ENCODE measurements at places on chromosomes 16 and 17.
A peak's percentile ranks its signal among the peaks of the same experiment; 100 is the strongest.

GRCh38 chr17:50190293-50190602, 11.2 kb downstream of the COL1A1 start:
- DNase-seq: no peak

DNA sequence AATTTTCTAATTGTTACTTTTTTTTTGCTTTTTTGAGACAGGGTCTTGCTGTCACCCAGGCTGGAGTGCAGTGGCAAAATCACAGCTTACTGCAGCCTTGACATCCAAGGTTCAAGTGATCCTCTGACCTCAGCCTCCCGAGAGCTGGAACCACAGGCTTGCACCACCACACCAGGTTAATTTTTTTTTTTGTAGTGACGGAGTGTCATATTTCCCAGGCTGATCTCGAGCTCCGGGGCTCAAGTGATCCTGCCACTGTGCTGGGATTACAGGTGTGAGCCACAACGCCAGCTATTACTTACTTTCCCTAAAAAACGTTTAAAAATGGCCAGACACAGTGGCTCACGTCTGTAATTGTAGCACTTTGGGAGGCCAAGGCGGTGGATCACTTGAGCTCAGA, 6.6 kb downstream of the NPLOC4 start:
- no peak for DNase-seq

- DNase-seq: no peak
Observed at GRCh38 chr17:3526971-3527370, 30.6 kb downstream of the TRPV3 start.

- DNase-seq: no peak
Observed at GRCh38 chr17:42333053-42333452, 44.8 kb downstream of the STAT5A start.

DNA sequence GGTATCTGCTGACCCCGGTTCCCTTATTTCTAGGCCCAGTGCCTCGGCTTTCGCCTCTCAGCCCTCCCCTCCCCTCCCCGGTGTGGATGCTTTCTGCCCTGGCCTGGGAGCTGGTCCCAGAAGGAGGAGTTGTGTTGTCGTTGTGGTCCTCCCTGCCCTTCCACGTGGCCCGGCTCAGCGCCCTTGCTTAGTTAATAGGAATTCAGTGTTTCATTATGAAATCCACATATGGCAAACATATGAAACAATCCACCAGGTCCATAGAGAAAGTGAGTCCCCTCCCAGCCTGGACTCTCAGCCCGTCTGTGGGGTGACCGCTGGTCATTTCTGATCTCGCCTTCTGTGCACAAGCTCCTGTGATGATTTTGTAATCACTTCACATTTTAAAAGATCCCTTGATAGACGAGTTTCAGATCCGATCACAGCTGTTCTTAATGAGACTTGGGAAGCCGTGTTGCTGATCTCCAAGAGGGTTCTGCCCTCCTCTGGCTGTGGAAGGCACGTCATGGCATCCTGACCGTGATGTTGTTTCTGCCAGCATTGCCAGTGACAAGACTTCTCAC, 112.1 kb downstream of the BANP start:
- DNase-seq: no peak

DNA sequence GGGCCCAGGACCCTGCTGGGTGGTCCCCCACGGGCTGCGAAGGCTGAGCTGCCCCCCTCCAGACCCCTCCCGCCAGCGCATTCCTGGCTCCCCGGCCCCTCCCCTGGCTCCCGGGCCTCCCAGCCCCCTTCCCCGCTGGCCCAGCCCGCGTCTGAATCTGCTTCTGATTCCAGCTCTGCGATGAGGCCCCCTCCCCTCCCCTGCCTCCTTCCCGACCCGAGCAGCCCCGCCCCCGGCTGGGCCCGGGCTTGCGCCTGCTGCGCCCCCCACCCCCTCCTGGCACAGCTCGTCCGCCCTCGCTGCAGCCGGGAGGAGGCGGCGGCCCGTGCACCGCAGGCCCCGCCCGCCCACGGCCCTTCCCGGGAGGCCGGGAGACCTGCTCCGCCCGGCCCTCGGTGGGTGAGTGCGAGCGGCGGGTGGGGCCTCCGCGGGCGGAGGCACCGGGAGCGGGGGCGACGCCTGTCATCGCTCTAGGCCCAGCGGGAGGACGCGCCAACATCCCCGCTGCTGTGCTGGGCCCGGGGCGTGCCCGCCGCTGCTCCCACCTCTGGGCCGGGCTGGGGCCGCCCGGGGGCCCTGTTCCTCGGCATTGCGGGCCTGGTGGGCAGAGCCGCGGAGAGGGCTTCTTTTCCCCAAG, at the start of gene NTN3:
Gene NTN3, plus strand, starts transcription at position 282 of the 637 bp plus-strand sequence. CDS start 405 bp downstream, outside the sequence.
- peak; percentile 29 for DNase-seq

DNA sequence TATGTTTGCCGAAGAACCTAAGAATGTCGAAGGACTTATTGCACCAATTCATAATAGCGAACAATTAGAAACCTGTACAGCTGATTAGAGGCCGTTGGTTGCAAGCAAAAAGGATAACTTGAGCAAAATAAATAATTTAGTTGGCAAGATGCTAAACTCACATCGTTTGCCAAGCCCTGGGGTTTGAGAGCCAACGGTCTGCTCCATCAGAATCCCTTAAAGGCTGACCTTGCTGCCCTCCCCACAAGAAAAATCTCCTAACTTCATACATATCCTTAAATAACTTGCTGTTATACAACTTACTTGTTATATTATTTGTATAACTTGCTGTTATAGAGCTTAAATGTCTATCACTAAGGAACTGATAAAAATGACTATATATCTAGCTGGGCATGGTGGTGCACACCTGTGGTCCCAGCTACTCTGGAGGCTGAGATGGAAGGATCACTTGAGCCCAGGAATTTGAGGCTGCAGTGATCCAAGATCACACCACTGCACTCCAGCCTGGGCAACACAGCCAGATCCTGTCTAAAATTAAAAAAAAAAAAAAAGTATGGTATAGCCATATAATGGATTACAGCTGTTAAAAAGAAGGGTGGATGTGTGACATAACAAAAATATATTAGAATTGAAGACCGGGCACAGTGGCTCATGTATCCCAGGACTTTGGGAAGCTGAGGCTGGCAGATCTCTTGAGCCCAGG, 1.9 kb upstream of the TRIM37 start:
- no peak for DNase-seq

- DNase-seq: no peak
Observed at GRCh38 chr16:3179651-3180050, 8.4 kb upstream of the OR1F1 start.

DNA sequence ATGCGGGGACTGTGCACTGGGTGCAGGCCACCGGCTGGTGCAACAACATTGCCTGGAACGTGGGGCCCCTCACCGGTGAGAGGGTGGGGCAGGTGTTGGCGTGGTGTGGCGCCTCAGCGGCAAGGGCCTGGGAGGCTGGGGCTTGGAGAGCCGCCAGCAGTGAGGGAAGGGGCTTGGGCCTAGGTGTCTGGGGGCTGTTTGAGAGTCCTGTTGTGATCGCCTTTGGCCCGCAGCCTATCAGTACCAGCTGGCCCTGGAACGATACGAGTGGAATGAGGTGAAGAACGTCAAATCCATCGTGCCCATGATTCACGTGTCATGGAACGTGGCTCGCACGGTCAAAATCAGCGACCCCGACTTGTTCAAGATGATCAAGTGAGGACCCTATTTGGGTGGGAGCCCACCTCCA, 2.6 kb upstream of the TMEM88 start:
- no peak for DNase-seq

DNA sequence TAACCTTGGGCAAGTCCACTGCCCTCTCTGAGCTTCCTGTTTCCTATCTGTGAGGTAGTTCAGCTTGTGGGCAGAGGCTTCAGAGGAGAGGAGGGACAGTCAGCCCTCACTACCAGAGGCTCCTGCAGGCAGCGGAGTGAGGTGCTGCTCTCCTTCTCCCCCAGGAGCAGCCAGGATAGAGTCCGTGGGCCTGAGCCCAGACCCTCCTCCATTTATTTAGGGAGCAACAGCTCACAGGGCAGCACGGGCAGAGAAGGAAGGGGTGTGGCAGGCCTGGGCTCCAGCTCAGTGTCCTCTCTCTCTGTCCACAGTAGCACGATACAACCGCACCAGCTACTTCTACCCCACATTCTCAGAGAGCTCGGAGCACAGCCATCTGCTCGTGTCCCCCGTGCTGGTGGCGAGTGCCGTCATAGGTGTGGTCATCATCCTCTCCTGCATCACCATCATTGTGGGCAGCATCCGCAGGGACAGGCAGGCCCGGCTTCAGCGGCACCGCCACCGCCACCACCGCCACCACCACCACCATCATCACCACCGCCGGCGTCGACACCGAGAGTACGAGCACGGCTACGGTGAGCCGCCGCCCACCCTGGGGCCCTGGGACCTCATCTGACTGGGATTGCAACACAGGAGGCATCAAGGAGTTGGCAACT, 42.3 kb downstream of the BEAN1 start:
- DNase-seq: no peak

DNA sequence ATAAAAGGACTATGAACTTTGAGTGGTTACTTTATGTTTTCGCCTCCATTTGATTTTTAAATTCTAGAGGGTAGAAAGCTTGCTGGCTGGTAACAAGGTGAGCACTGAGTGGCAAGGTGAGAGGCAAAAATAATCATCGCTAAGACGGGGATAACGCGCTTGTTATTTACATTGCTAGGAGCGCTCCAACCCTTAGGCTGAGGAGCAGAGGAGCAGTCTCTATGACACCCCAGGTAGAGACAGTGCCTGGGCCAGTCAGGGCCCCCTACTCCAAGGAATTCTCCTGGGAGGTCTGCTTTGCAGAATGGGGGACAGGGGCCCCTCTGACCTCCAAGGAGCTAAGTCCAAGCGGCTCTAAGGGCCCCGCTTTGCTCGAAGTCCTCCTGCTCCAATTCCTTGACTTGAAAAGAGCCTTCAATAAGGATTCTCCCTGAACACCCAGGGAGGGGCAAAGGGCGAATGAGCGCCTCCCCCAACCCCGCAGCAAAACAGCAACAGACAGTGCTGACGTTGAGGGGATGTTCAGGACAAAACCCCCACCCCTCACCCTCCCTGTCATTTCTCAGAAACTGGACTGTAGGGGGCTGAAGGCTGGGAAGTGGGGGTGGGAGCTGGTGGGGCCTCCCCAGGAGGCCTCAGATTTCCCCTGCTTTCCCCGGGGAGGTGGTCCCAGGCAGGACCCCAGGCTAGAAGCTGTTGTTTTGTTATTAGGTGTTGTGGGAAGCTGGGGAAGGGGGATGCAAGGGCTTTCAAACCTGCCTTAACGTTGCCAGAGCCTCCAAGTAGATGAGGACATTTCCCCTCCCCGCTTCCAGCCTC, 10.2 kb upstream of the FOXF1 start:
- no peak for DNase-seq

DNA sequence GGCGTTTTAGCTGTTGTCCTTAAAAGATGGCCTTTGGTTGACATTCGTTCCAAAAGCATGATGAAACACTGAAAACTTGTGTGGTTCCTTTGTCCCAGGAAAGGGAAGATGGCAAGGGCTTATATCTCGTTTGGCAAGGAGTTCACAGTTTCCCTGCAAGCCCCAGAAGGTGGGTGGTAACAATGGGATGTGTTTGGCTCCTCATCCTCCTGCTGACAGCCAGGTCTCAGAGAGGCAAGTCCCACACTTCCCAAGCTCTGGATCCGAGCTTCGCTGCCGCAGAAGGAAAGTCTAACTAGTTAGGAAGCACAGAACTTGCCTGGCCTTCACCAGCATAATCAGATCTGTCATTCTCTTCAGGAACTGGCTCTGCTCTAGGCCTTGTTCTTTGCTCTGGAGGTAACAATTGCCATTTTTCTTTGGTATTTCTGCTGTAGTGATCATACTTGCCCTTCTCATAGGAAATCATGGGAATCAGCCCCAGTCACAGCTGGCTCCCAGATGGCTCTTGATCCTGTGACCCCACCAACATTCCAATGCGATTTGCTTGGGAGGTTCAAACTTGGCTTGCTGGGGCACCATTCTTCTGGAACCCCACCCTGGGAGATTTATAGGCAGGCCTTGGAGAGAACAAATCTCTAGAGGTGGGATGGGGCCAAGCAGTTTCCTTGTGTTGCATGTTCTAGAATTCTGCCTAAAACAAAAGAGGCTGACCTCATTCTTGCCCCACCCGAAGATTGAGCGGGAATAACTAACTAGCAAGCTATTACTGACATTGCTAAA, 17.9 kb downstream of the KPNA2 start:
- DNase-seq: no peak

DNA sequence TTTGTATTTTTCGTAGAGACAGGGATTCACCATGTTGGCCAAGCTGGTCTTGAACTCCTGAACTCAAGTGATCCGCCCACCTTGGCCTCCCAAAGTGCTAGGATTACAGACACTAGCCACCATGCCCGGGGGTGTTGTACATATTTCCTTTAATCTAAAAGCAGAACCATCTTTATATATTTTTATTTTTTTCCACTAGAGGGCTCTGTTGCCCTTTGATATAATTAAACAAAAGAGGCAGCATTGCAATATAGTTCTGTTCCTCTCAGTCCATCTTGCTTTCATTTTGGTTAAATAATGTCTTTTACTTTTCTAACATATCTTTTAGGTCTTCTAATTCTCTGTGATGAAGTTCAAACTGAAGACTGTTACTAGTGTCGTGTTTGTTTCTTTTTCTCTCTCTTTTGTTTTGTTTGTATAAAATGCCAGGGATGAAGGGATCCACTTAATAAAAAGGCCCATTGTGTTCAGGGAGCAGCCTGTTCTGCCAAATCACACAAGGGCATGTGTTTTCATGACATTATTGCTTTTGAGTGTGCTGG, 23.4 kb downstream of the WWOX start:
- peak; percentile 55 for DNase-seq

DNA sequence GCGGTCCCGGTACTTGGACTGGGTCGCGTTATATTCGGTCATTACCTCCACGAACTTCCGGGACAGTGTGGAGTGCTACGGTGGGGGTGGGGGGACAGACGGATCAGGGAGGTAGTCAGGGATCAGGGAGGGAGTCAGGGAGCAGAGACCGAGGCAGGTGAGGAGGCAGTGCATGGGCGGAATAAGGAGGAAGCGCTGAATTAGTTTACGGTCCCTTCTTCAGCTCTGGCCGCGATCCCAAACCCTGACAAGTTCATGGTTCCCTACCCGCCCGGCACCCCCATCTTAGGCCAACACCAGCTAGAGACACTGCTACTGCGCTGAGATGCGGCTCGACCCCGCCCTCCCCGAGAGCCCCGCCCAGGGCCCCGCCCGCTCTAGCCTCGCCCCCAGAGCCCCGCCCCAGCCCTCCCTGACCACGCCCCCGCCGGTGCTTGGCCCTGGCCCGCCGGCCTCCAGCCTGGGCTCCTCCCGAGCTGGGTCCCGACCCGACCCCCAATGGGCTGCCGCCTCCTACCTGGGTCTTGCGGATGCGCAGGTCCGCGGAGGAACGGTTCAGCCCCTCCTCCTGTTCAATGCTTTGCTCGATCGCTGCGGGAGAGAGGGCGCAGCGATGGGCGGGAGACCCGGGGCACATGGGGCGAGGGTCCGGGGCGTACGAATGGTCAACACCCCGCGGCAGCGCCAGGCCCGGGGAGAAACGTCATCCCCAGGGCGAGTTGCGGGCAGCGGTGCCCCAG, 12.1 kb downstream of the HSD3B7 start:
- peak; percentile 87 for DNase-seq

- no peak for DNase-seq
Observed at GRCh38 chr17:43906951-43907424, 348 bp downstream of the MPP2 start.

DNA sequence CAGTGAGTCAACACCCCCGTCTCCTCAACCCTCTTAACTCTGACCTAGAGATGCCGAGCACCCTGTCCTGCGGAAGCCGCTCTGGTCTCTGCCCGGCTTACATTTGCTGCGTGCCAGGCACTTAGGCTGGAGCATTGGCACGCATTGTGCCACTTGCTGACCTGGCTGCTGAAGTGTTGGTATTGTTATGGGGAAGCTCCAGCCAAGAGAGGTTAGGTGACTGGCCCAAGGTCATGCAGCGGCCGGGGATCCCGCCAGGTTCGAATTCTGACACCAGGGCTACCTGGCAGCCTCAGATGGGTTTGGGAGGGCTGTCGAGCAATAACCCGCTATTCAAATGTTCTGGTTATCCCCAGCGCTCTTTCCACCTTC, 5.0 kb upstream of the HSD17B1 start:
- DNase-seq: no peak

GRCh38 chr16:47713225-47713595, 252.1 kb downstream of the PHKB start:
- no peak for DNase-seq

Data from RPMI8226 (cell line).